ENCODE measurements at places on chromosomes 7 and 10. TPM values are rescaled to one million over a fixed set of nuclear protein-coding genes. Genes with fewer than 3 reads are reported as not detected.

The MMP21 gene
- not detected for total RNA-seq

The SCIN gene
- 0.47 TPM for total RNA-seq

The ZDHHC16 gene
- 59.6 TPM for total RNA-seq

The NEUROG3 gene
- total RNA-seq: 7.3 TPM

The SLC26A4 gene
- 0.43 TPM for total RNA-seq

The HOXA13 gene
- not detected for total RNA-seq

The NCF1 gene
- not detected for total RNA-seq

The BTRC gene
- 43.5 TPM for total RNA-seq

All from progenitor cell of endocrine pancreas (in vitro differentiated cells).